ENCODE measurements at places on chromosomes 12 and 14.
A peak's percentile ranks its signal among the peaks of the same experiment; 100 is the strongest.

GRCh38 chr14:75543253-75543652 is 21.0 kb downstream of the BATF start:
- no peak for DNase-seq

GRCh38 chr12:96343347-96343954 is 56.8 kb downstream of the CDK17 start:
- DNase-seq: no peak

DNA sequence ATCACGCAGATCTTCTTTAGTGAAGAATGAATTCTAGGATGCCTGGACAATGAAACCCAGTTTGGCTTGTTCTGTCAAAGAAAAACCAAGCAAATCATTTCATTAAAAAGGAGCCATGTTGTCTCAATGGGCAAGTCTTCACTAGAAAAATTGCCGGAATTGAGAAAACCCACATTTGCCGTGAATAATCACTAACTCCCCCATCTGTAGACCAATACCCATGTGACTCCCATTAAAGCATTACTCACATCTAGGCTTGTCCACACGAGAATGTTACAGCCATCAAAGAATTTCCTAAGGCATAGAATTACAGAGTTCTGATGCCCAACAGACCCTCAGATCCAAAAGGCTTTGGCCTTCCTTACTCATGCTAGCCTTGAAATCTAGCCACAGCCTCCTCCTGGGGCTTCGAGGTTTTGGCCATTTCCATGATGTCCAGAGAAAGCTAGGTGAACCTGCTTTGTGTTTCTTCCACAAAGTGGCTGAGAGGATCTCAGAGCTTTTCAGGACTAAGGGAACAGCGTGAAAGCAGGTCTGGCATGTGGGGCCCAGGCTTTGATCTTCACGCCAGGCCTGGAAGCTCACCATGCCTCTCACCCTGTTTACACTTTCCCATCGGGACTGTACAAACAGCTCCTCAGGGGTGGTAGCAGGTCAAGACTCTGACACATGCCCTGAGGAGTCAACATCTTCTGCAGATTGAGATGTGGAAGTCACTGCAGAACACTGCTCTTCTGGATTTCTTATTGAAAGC is 12.1 kb downstream of the SLC7A8 start:
- no peak for DNase-seq

DNA sequence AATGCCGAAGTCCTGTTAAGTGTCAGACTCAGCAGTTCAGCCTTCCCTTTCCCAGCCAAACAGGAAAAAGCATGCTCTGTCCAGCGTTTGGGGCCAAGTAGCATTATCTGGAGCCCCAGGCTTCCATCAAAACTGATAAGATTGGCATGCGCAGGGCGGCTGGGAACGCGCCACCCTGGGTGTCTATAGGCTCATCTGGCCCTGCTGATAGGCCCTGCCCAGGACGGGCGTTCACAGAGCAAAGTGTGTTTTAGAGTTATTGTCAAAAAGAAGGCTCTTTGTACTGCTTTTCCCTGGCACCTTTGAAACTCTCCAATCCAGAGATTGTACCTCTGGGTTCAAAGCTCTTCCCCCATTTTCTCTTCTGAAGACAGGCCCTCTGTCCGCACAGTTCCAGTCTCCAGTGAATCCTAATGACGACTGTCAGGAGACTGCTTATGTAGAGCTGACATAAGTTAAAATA is at the start of gene ART4:
TSS of gene ART4 (minus strand) at position 102 of the 463 bp plus-strand sequence. CDS start 413 bp downstream, outside the sequence.
- DNase-seq: no peak

DNA sequence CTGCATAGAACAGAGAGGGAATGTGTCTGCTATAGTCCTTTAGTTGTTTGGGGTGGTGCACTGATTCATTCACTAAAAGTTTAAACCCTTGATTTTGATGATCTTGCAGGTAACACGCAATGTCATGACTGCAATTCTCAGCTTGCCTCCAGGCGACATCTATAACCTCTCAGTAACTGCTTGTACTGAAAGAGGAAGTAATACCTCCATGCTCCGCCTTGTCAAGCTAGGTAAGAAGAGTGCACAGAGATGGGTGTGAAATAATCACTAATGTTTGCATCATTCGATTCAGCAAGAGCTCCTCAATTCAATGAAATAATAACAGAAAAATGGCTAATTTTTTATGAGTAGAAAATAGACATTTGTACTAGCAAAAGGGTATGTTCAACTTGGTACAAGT is 203.7 kb downstream of the PTPRO start:
- no peak for DNase-seq

DNA sequence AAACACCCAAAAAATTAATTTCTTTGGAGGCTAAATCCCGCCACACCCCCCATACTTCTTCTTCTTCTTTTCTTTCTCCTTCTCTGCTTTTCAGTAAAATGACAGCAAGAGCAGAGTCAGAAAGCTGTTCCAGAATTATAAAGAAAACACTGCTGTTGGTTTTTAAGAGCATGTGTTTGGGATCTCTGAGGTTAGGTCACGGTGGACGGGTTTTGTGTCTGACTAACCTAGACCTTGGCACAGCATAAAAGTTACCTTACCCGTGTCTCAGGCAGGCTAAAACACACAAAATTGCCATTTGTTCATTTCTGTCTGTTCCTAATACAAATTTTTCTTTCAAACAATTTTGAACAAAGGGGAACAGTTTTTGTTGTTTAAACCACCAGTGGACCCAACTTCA is 540.8 kb downstream of the NRXN3 start:
- DNase-seq: no peak

GRCh38 chr14:39302124-39302810 is 68.6 kb downstream of the MIA2 start:
- DNase-seq: peak; percentile 3

- DNase-seq: peak; percentile 38
These were observed 4.6 kb downstream of the RND1 start for GRCh38 chr12:48861111-48861510.

DNA sequence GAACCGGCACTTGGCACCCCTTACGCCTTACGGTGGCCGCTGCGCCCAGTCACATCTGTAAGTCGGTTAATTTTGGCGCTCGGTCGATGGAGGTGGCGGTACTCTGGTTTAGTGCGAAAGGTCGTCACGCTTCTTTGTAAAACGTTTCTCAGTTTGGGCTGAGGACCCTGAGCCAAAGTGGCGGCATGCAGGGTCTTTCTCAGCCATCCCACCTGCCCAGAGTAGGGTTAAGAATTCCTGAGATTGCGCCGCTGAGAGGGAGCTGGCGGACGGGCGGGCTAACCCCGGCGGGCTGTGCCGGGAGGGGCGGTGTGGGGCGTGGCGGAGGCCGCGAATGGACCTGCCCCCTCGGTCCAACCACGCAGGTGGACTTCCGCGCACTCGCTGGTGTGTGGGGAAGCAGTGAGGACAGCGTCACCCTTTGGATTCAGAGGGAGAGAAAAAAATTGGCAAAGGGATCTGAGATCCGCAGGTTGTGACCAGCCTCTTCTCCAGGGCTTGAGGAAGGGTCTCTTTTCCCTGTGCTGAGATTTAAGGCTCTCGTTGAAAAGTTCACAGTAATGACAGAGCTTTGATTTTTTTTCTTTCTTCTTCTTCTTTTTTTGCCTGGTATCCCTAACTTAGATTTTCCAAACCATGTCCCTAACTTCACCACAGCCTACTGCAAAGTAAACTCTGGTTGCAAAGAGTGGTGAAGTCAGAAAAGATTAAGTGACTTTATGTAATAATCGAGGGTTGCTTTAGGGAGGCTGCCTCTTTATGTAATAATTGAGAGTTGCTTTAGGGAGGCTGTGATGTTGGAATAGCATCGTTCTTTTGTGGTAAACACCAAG is 602 bp upstream of the FBXO33 start:
- DNase-seq: peak; percentile 70

DNA sequence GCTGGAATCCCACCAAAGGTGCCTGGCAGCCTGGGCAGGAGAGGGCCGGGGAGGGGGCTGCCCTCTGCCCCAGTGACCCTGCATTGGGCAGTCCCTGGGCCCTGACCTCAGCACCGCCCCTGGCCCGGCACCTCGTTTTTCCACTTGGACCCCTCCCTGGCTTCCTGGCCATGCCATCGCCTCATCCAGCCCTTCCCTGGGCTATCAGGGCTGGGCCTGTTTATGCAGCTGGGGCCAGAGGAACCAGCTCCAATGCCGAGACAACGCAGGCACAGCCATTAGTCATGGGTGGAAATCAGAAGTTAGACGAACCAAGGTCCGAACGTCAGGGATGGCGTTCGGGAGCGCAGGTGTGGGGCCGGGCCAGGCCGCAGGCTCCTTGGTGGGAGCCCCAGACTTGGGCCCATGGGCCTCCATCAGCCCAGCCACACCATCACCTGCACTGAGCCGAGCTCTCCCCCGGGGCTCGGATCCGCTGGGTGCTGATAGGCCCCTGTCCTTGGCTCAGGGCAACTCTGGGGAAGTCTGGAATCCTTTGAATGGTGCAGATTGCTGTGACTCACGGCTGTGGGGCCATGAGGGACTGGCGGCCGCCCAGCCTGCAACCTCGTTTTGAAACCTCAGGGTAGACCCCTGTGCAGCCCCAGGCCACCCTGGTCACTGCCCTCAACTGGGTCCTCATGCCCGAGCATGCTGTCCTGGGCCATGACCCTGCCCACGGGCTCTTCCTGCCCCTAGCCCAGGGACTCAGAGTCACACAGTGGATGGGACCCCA is 169.4 kb downstream of the KIF26A start:
- no peak for DNase-seq

- DNase-seq: no peak
These were observed 18.7 kb downstream of the HVCN1 start for GRCh38 chr12:110670161-110670701.

- DNase-seq: no peak
These were observed 48.4 kb downstream of the DDX51 start for GRCh38 chr12:132095520-132096409.

GRCh38 chr14:67943947-67944346 is 124.4 kb downstream of the RAD51B start:
- peak; percentile 70 for DNase-seq

DNA sequence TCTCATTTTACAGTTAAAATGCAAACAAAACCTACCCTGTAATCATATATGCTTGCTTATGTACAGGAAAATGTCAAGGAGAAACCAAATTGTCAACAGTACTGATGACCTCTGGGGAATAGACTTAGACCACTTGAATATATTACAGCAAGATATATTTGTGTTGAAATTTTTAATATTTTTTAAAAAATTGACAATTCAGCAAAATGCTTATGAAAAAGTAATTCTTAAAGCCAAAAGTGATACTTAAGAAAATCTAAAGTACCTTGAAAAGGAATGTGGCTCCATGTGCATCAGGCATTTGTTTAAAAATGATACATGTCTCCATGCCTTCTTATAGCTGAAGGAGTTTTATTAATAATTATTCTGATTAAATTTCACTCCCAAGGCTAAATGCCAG is 49.2 kb downstream of the PTPN21 start:
- no peak for DNase-seq

- DNase-seq: no peak
These were observed 20.5 kb downstream of the SARNP start for GRCh38 chr12:55797068-55797467.

GRCh38 chr12:112919121-112919520 is 12.4 kb downstream of the OAS1 start:
- no peak for DNase-seq

GRCh38 chr14:30608533-30609006 is 13.5 kb upstream of the SCFD1 start:
- peak; percentile 6 for DNase-seq

- no peak for DNase-seq
These were observed 243.2 kb downstream of the SPTSSA start for GRCh38 chr14:34218881-34219280.

- DNase-seq: peak; percentile 15
These were observed 213.2 kb downstream of the C12orf50 start for GRCh38 chr12:87815771-87816585.

GRCh38 chr12:70449753-70450341 is 83.8 kb downstream of the KCNMB4 start:
- DNase-seq: no peak

DNA sequence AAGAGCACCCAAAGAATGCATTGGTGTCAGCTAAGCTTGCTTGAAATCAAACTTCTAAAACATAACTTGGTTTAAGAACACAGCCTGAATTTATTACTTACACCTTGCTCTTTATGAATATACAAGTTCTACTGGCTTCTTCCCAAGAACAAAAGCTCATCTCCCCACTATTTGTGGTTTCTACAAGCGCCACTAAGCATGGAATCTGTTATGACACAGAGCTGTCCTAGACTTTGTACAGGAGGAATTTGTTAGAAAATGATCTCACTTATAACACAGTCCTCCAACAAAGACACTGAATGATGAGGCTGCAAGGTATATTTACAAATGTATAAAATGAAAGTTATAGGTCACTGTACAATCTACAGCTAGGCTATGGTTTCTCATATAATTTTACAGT is 452.1 kb downstream of the BCAT1 start:
- DNase-seq: no peak

DNA sequence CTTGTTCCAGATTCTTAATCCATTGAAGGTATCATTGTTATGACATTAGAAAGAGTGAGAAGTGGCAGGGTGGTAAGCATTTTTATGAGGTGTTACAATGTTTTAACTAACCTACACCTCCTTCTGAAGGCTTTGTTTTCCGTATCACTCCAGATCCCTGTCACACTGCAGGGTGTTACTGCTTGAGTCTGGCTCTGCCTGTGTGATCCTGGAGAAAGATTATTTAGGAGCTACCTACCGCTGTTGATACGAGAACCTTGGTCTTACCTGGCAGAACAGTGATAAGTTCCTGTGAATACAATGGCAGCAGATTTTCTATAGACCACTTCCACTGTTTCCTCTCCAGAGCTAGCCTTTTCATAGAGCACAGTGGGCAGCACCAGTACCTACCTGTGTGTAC is 36.2 kb downstream of the GRIN2B start:
- no peak for DNase-seq

GRCh38 chr12:10705655-10706054 is 17.5 kb downstream of the YBX3 start:
- DNase-seq: no peak

- no peak for DNase-seq
These were observed 127.2 kb downstream of the RBM19 start for GRCh38 chr12:113838896-113839295.

DNA sequence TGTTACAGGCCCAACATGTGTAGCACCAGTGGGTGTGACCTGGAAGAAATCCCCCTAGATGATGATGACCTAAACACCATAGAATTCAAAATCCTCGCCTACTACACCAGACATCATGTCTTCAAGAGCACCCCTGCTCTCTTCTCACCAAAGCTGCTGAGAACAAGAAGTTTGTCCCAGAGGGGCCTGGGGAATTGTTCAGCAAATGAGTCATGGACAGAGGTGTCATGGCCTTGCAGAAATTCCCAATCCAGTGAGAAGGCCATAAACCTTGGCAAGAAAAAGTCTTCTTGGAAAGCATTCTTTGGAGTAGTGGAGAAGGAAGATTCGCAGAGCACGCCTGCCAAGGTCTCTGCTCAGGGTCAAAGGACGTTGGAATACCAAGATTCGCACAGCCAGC is 8.6 kb downstream of the BCL2L14 start:
- no peak for DNase-seq

All from A172 (cell line).